ENCODE measurements at places on chromosomes 11 and 22.

GRCh38 chr11:64065712-64066111 is 30.0 kb downstream of the FLRT1 start:
- DNase-seq = no peak

DNA sequence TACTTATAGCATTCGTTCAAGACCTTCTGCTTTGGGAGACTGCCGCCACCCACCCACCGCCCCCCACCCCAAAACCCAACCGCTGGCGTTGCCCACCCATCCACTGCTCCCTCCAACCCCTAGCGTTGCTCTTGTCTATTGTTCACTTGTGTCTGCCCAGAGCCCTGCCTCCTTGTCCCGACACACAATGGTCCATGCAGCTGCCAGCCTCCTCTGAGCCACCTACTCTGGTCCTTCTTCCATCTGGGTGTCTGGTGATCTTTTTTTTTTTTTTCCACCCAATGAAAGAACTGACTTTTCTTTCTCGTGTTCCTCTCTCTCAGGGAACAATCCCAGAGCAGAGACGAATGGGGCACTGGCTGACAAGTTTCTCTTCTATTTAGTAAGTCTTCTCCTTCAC is 256.0 kb upstream of the SESN3 start:
- DNase-seq = peak; percentile 48

DNA sequence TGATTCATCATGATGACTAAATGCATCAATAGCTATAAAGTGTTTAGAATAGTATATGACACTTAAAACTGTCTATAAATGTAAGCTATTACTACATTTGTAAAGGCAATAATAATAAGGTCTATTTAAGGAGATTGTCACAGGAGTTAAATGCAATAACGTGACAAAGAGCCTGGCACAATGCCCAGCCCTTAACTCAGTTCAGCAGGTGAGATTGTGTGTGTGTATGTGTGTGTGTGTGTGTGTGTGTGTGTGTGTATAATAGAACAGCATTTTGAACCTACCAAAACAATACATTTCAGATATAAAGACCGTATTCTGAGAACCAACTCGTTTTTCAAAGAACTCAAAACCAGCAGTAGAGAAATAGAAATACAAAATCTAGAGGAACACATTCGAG is 177.5 kb downstream of the MYO18B start:
- DNase-seq = no peak

GRCh38 chr22:24376586-24376985 is 50.8 kb upstream of the ADORA2A start:
- DNase-seq = no peak

GRCh38 chr22:38036392-38037062 is 20.7 kb upstream of the PICK1 start:
- DNase-seq = no peak

DNA sequence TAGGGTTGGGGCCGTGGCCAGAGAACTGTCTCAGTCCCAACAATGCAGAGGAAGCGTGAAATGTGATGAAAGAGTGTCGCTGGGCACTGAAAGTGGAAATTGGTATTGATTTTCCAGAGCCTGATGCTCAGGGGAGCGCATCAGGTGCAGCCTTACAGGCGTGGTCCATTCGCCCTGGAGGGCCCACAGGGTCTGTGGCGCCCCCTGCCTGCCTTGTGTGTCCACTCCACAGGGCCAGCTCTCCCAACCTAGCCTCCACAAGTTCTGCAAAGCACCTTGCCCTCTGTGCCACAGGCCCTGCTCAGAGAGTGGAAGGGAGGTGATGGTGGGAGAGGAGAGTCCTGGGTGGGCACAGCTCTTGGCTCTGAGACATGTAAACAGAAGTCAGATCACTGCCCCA is 54.9 kb upstream of the LMO1 start:
- DNase-seq = no peak

- no peak for DNase-seq
Observed at GRCh38 chr22:37692627-37693285, 4.1 kb upstream of the TRIOBP start.

DNA sequence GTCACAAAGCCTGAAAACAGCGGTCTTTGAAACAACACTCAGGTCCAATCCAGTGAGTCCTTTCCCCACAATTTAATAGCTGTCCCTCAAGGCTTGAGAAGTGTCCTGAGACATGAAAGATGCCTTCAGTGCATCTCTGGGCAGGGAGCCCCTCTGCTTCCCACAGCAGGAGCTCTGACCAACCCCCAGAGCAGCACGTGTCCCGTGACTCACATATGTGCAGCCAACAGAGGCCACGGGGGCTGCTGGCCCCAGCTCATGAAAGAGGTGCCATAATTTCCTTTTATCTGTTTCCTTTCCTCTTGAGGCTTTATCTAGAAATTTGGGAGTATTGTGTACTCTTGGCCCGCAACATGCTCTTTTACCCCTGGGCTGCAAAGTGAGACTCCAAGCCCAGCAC is 33.2 kb upstream of the LMO1 start:
- peak; percentile 18 for DNase-seq

- DNase-seq = no peak
Observed at GRCh38 chr11:126317432-126317755, 13.5 kb downstream of the DCPS start.

DNA sequence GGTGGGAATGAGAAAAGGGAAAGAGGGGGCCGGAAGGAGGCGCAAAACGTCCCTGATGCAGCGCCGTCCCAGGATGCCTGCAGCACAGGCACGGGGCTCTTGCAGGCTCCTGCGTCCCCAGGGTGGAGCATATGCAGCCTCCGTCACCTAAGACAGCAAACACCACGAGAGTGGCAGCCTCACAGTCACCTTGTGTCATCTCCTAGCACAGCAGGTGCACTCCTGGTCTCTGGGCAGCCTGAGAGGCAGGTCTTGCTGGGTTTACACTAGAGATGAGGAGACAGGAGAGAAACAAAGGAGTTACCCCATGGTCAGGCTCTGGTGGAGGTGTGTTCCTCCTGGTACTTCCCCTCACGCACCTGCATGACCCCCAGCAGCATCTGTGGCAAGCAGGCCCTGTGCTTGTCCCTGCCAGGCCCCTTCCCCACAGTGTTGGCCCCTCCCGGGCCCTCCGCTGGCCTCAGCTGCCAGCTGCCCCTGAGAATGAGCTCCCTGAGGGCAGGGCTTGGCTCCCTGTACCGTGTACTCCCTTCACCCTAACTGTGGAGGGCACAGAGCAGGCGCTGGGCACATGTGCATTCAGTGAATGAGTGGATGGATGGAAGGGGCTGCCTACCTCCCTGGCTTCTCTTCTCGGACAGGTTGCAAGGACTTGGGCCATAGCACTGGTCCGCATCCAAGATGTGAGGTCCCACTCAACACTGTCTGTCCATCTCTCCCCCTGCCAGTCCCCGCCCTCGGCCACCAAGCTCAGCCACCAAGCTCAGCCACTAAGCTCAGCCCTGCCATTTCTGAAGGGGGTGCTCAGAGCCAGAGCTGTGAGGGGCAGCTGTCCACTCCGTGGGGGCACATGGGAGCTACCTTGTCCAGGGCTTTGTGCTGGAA is 988.6 kb downstream of the BRD1 start:
- DNase-seq = no peak

GRCh38 chr11:133118563-133119268 is 413.6 kb downstream of the OPCML start:
- peak; percentile 60 for DNase-seq

DNA sequence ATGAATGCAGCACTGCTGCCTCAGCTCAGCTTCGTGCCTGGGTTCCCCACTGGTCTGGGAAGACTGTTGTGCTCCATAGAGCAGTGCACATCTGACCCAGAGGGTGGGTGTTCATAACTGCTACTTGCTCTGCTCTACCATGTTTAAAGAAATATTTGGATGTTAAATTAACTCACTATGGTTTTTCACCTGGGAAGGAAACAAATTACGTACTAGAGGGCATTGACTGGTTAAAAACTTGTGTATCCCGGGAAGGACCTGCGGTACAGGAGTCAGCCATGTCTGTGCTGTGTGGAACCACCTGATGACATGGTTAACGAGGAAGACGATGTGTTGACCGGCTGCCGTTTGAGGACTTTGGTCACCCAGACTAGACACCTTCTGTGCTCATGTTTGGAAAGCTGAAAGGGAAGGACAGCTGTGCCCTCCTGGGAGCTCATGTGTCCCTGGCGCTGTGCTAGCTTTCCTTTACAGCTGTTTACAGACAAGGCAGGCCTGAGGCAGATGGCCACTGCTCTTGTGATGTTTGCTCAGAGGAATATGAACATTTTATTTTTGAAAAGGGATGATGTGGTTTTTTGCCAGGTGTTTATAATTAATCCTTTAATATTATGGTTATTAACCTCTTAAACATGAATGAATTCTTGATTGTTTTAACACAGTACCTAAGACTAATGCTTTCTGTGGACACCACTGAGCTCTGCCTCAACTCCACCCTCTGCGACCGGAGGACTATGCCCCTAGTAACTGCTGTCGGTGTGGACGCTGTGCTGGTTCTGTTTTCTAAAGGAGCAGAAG is 14.3 kb upstream of the AIFM3 start:
- no peak for DNase-seq

- no peak for DNase-seq
Observed at GRCh38 chr22:49015459-49015858, 812.2 kb downstream of the BRD1 start.

DNA sequence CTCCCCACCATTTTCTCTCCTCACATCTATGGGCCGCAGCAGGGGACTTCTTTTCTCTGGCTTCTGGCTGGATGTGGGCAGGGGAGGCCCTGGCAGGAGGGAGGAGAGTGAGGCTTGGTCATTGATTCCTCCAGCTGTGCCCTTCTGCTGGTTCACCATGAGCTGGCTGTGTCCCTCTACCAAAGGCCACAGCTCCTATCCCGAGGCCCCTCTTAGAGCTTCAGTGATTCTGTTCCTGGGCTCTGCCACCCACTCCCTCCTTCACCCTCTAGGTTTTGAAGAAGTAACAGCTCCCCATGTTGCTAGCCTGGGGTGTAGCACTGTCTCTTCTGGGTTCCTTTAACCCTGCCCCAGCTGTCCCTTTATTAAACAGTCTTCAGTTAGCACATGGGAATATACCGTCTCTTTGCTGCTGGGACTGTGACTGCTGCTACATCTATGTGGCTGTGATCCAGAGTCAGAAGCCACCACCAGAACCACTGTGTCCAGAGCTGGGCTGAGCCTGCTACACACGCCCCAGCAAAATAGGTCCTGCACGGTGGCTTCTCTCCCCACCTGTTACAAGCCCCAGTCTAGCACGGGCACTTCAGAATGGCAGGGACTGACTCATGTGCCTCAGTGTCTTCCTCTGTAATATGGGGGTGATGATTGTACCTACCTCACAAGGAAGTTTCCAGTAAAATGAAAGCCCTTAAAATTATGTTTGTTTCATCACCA is 578 bp upstream of the PARVG start:
- no peak for DNase-seq

GRCh38 chr11:574632-575312 is 1.5 kb upstream of the PHRF1 start:
- no peak for DNase-seq

DNA sequence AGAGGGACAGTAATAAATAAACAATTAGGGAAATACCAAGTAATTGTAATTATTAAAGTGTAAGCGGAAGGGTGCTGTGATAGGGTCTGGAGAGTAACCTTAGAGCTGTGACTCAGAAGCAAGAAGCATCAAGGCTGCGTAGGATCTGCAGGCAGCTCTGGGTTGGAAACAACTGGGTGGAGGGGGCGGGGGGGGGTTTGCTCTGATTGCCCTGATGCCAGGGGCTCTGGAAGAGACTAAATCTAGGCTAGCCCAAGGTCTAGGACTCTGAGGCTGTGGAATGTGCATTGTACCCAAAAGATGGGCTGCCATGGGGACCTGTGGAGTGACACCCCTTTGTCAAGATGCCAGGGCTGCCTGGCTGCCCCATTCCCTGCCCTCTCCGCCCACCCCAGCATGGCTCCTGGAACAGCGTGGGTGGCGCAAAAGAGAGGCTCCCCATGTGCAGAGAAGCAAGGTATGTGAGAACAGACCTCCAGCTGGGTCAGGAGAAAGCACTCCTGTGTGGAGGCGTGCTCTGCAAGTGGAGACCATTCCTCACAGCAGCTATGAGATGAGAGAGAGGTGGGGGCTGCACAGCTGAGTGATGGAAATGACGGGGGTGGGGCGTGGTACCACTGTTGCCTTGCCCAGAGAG is 101.1 kb upstream of the CRYBB3 start:
- DNase-seq = no peak

GRCh38 chr11:58286249-58286648 is 18.2 kb upstream of the OR10W1 start:
- DNase-seq = no peak

- DNase-seq = peak; percentile 77
Observed at GRCh38 chr22:48536541-48537342, 1290.9 kb downstream of the BRD1 start.

- DNase-seq = no peak
Observed at GRCh38 chr22:25051073-25051472, 98.6 kb downstream of the KIAA1671 start.

- no peak for DNase-seq
Observed at GRCh38 chr11:125055107-125055715, 7.9 kb upstream of the SLC37A2 start.

DNA sequence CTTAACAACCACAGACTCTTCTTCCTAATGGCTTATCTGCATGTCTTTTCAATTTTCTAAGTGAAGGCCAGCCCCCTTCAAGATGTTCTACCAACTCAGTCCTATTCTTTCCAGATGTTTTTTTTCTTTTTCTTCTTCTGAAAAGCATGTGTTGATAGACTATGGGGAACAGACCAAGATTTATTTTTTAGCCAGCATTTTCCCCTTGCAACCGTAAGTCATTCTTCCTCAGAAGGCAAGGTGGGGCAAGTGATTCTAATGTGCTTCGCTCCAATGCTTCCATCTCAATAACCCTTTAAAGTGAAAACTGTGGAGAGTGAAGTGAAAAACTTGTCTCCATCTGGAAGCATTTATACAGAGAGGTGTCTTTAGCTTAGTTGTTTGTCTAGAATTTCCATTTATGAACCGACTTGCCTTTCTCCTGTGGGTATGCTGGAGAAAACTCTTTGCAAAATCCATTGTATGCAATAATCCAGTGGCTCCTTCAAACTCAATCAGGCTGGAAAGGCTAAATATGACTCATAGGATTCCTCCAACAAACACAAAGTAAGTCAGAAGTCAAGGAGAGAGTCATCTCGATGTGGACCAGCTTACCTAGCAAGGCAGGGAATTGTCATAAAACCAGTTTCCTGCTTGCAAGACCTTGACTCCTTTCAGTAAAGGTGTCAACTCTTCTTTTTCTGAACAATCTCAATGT is 83.7 kb downstream of the MAML2 start:
- no peak for DNase-seq

DNA sequence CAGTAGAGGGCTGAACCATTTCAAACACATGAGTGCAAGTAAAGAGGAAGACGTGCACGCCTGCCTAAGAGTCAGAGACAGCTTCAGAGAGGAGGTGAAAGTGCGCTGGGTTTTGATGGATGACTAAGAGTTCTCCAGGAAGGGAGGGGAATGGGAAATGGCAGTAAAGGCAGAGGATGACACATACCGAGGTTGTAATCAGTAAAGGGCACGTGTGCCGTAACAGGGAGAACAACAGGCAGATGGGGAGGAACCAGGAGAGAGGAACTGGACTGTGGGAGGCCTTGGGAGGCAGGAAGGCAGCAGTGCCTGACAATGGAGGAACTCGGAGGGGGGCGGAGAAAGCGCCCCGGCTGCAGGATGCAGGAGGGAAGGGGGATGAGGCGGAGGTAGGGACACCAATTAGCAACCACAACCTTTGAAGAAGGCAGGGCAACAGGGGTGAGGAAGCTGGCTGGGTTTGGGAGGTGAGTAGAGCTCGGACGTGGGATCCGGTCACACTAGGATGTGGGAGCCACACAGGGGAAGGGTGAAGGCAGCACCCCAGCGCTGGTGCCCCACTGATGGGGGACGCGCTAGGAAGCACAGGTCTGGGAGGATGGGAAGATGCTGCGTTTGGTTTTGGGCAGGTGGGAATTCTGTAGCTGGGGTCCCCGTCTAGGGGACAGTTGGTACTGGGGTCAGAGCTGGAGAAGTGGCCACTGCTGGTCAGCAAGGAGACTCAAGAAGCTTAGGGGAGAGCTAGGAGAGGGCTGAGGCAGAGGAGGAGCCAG is 67.4 kb downstream of the SCUBE1 start:
- DNase-seq = no peak

Data from dorsolateral prefrontal cortex (tissue), 122 donors.